ENCODE measurements at places on chromosomes 4 and X.
A peak's percentile ranks its signal among the peaks of the same experiment; 100 is the strongest.

GRCh38 chrX:130083656-130084382 is 26.5 kb downstream of the ELF4 start:
- DNase-seq: no peak

- DNase-seq: no peak
These were observed 31.3 kb upstream of the TFDP3 start for GRCh38 chrX:133249266-133250058.

GRCh38 chr4:70062000-70062399 is 11.8 kb downstream of the HTN1 start:
- no peak for DNase-seq

DNA sequence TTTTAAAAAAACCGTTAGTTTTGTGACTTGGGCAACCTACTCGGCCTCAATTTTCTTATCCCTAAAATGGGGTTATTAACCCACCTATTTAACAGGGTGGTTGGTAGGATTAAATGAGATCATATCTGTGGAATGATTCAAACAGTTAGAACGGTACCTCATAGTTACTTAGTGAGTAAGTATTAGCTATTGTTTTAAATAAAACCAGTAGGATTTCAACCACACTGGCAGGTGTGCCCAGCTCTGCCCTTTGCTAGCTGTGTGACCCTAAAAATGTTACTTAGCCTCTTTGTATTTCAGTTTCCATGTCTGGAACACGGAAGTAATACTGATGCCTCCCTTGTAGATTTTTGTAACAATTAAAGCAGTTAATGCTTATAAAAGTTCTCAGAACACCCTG is 225.8 kb upstream of the SPRY1 start:
- no peak for DNase-seq

DNA sequence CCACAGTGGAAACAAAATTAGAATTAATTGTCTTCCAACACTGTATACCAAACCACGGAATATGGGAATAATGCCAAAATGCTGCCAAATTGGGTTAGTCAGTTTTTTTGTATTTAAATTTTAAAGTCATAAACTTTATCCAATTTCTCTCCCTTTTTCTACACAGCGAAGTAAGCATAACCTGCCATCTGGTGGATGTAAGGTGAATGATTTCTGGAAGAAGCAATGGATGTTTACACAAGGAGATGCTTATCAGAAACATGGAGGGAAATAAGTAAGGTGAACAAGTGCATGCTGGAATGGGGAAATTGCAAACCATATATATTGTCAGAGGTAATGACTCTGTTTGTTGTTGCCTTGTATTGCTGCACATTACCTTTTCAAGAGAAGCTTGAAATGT is 691.9 kb downstream of the TECRL start:
- DNase-seq: peak; percentile 21

DNA sequence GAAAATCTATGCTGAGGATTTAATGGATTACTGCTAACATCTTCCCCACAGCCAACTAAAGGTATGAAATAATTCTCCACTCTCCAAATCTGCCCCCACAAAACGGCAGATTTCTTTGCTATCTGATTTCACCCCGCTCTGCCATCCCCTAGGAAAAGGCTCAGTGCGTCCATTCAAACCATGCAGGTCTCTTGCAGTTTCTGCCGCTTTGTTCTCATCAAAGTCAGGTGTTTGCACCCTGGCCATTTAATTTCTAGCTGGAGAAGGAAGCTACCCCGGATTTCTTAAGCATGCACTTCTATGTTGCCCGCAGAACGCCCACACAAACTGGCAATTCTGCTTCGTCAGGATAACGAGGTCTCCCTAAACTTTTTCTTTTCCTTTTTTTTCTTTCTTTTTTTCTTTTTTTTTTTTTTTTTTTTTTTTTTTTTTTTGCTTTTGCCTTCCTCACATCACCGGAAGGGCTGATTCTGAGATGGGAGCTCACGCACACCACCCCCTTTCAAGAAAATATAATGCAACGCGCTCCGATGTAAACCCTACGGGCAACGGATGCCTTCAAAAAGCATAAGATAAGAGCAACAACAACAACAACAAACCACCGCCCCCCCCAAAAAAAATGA is 3.3 kb downstream of the NLGN4X start:
- peak; percentile 0 for DNase-seq

GRCh38 chr4:56148428-56148827 is 199.7 kb downstream of the CEP135 start:
- no peak for DNase-seq

- DNase-seq: no peak
These were observed 17.4 kb downstream of the VEGFC start for GRCh38 chr4:176775338-176775737.

DNA sequence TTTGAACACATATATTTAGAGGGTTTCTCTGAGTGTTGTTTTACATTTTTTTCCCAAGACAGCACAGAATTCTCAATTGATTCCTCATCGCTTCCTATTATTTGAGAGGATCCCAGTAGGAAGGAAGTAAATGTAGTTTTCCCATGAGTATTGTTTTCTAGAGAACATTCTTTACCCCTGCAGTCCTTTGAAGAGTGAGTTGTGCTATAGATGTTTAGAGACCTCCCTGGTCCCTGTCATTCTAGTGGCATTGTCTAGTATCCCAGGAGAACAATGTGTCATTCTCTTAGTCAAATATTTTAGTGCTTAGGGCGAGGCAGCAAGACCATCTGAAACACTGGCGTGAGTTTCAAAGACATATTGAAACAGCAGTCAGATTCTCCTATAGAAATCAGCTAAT is 32.5 kb downstream of the SORBS2 start:
- no peak for DNase-seq

DNA sequence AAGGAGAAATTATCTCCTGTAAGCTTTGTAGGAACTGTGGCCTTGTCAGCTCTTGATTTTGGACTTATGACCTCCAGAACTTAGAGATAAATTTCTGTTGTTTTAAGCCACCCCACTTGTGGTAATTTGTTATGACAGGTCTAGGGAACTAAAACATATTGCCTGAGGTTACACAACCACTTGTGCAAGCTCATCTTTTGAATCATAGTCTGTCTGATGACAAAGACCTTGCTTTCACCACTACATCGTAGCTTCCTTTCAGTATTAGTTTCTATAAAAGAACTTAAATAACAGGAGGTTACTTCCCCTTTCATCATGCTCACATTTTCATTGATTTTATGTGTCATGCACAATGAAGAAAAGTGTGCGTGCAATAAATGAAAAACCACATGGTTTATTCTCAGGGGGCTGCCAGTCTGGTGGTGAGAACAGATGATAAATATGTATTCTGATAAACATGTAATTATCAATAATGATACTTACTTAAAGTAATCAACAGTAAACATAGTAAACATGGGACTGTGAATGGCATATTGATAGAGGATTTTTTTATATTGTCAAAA is 690.0 kb upstream of the HS3ST1 start:
- DNase-seq: peak; percentile 36

DNA sequence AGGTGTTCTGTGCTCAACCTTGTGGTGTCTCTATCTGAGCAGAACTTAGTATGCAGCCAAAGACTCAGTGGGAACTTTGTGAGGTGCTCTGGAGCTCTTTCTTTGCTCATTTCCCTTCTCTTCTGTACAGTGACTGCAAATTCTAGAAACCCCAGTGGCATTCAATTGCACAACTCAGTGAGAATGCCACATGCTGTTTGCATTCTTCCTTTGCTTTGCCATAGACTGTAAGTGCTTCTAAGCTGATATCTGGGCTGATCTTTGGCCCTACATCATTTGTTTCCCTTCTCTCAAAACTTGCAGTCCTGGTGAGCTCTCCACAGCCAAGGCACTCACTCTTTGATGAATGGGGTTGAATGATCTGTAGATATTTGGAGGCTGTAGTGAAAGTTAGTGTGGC is 7.0 kb downstream of the PNMA3 start:
- DNase-seq: no peak

GRCh38 chr4:108240366-108240765 is 71.6 kb upstream of the LEF1 start:
- peak; percentile 67 for DNase-seq

- peak; percentile 1 for DNase-seq
These were observed 134.5 kb upstream of the NLGN4X start for GRCh38 chrX:6363188-6363587.

DNA sequence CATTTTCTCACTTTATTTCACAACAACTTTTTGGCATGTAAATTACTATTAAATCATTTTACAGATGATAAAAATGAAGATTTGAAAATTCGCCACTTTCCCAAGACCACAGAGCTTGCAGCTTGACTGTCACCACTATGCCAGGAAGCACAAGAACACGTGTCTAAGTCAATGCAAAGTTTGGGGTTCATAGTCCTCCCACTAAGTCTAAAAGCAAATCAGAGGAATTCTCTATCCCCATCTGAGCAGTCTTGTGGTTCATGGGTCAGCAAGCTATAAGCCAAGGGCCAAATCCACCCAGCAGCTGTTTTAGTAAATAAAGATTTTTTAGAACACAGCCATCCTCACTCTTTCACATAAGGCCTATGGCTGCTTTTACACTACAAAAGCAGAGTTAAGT is 833.3 kb upstream of the INTU start:
- DNase-seq: peak; percentile 48

- no peak for DNase-seq
These were observed 429.5 kb downstream of the GRID2 start for GRCh38 chr4:92733231-92733630.

- DNase-seq: peak; percentile 4
These were observed 663 bp downstream of the CXorf38 start for GRCh38 chrX:40646489-40647306.

- no peak for DNase-seq
These were observed 85.0 kb downstream of the JAKMIP1 start for GRCh38 chr4:6115342-6115741.

- DNase-seq: no peak
These were observed 12.2 kb upstream of the NUP54 start for GRCh38 chr4:76160355-76160754.

- no peak for DNase-seq
These were observed 138.1 kb downstream of the KDM6A start for GRCh38 chrX:45011131-45011530.

DNA sequence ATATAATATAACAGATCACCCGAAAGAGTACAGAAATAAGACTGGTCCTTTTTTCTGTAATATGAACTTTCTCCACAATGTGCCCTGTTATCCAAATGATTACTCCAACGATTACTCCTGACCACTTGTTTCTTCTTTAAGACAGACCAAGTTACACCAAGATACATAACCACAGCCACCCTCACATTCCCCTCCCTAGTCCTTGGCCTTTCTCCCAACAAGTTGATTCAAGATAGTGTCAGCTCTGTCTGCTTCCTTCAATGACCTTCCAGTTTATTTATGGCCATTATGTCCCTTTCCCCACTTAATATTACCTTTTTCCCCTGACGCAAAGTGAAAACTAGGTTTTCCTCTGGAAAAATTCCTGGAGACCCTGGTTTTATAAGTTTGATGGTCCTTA is 397.2 kb downstream of the FAM47B start:
- no peak for DNase-seq

- DNase-seq: no peak
These were observed 361.2 kb downstream of the ARAP2 start for GRCh38 chr4:35883108-35883507.

GRCh38 chr4:76616526-76616925 is 181.5 kb downstream of the SHROOM3 start:
- no peak for DNase-seq

DNA sequence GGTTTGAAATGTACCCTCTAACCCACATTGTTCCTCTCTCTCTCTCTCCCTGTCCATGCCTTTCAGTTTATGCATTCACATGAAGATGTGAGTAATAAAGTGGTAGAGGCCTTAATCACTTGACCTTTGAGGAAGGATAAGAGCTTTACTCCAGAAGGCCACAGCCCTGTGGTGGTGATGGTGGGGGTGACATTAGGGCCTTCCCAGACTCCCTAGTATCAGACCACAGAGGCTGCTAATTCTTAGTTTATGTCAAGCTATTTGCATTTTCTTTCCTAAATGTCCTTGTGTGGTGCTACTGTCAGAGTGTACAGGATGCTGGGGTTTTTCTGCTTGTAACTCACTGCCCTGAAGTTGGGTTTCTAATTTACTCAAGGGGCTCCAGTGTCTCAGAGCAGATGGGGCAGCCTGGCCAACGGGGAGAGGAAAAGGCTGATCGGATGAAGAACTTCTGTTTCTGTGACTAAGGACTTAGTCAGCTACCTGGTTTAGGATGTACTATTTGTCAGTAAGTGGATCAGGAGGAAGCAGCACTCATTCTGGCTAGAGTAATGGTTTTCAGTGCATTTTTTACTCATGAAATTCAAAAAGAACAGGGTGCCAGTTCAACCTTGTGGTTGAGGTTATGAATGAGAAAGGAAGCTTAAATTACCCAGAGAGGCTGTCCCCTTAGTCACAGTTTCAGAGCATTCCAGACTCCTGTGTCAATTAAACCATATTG is 509.6 kb upstream of the DIPK2B start:
- no peak for DNase-seq

- peak; percentile 26 for DNase-seq
These were observed 7.3 kb downstream of the TREX2 start for GRCh38 chrX:153438532-153438931.

GRCh38 chr4:144178414-144178813 is 37.9 kb upstream of the GYPA start:
- peak; percentile 26 for DNase-seq

DNA sequence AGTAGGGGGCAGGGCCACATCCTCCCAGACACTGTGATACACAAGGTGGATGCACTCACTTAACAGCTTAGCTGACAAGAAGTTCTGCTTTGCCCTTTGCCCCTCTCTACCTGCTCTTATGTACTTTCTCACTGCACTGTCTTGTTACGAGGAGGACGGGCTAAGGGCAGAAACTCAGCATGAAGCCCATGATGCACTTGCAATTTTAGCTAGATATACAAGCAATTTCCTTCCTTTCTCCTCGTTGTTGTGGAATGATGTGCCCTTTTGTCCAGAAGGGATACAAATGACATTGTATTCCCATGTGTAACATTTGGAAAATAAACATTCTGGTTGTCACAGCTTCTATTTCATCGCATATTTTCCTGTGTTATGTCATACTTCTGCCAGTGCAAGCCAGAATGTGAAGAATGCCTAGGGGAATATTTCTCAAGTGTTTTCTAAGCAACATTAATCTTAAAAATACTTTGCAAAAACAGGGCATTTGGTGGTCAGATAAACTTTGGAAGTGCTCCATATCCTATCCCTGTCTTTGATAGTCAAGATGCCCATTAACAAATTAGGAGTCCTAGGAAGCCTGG is 47.2 kb downstream of the MAOA start:
- DNase-seq: peak; percentile 70

- no peak for DNase-seq
These were observed 1.9 kb upstream of the PACRGL start for GRCh38 chr4:20698382-20698781.

DNA sequence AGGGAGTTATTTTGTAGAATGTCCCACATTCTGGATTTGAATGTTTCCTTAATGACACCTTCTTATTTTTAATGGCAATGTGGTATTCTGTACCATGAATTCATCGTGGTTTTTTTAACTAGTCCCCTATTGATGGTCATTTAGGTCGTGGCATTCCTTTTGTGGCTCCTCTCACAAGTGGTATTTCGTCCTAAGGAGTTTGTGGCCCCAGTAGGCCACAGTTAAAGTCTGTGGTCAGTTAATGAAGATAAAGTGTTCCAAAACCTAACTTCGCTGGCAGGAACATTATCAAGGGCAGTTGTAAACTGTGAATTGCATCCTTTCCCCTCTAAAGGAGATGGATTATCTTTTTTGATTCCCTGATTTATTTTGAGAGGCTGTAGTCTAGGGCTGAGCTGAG is 133.2 kb downstream of the TMEM164 start:
- no peak for DNase-seq

- no peak for DNase-seq
These were observed 50.2 kb upstream of the TADA2B start for GRCh38 chr4:6992728-6993677.

GRCh38 chrX:56782791-56783449 is 53.9 kb downstream of the NBDY start:
- no peak for DNase-seq

- no peak for DNase-seq
These were observed 170.4 kb upstream of the CASK start for GRCh38 chrX:42093756-42094155.

GRCh38 chr4:184217634-184218033 is at the start of gene ENPP6:
TSS of gene ENPP6 (minus strand) at chr4:184217873. CDS start at chr4:184217819, 54 bp downstream.
- DNase-seq: no peak
